ENCODE measurements at places on chromosomes 7 and 10.

- peak; percentile 52 for DNase-seq
These were observed 305.9 kb upstream of the MGMT start for GRCh38 chr10:129161150-129161549.

DNA sequence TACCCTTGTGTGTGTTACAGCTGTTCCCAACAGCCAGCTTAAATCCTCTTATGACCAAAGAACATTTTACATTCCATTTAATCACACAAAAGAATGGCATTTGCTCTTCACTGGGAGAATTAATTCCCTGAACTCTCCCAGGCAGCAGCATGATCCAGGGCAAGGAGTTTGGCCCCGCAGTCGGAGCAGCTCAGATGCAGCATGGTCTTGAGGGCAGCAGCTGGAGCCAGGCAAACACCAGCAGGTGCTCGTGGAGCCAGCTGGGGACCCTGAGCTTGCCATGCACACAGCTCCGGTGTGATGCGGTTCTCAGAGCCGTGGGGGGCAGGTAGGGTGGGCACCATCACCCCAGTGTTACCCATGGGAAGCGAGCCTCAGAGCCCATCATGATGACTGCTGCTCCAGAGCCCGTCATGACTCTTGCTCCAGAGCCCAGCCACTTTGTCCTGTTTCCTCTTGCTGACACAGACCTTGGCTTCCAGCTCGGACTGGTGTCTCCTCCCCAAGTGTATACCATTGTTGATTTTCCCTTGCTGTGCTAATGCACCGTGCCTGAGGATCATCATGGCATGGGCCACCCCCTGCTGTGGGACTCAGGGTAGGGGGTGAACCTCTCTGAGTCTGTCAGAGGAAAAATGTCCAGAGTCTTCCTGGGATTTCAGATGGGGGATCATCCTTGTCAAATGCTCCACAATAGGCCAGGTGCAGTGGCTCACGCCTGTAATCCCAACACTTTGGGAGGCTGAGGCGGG is 75.8 kb downstream of the ZRANB1 start:
- DNase-seq = no peak

DNA sequence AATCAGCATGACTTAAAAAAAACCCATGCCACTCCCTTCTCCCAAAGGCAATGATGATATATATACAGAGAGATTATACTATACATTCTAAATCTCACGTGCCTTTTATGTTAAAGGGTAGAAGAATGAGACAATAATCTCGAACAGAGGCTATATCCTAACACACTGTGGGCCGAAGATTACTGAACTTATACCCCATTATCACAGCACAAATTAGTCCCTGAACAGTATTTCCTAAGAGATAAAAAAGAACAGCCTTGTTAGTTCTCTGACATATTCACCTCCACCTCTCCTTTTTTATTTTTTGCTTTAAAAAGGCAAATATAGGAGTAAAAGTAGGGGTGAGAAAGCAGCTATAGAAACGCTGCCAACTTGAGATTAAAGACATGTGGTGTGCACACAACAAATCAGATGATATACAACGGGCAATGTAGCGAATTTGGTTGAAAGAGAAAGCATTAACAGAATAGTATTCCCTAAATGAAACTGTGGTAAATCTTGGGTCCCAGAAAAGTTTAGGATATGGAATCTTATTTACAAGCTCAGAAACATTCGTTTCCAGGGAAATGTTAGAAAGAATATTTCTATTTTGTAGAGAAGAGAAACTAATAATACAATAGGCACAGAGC is 69.5 kb downstream of the JMJD1C start:
- DNase-seq = no peak

DNA sequence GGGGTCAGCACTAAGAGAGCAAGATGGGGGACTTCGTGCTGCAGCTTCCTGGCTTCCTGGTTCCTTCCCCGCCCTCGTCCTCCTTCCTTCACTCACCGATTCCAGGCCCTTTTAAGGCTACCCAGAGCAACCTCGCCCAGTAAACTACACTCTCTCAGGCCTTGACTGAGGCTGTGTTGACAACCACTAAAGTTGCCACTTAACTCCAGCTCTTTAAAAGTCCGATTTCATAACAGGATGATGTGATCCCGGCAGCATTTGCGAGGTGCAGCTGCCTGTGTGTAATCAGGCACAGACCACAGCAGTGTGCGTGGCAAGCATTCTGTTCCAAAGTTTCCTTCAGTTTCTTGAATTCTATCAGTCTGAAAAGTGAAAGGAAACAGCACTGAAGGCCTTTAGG is 110.6 kb downstream of the RAB11FIP2 start:
- no peak for DNase-seq

GRCh38 chr7:157238087-157238486 is 98.7 kb upstream of the DNAJB6 start:
- DNase-seq = peak; percentile 43

DNA sequence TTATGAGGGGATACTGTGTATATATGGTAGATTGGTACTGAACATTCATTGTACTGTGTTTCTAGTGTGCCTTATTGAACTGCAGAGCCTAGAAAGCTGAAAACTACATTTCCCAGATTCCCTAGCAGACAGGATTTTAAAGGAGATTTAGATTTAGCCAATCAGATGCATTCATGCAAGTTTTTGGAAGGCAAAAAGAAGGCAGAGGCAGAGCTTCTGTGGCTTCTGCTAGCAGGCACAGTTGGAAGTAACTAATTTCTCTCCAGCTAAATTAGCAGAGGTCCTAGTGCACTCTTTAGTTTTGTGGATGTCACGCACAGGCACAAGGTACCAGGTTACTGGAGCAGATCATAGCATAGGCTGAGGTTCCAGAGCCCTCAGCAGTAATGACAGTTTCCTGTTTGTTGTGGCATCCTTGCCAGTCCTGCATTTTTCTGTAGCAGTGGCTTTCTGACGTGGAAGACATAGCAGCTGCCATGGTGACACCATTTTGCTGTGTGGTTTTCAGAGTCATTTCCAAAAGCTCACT is 83.7 kb upstream of the CCDC71L start:
- no peak for DNase-seq

- no peak for DNase-seq
These were observed 86.7 kb downstream of the ZMIZ1 start for GRCh38 chr10:79155301-79156081.

DNA sequence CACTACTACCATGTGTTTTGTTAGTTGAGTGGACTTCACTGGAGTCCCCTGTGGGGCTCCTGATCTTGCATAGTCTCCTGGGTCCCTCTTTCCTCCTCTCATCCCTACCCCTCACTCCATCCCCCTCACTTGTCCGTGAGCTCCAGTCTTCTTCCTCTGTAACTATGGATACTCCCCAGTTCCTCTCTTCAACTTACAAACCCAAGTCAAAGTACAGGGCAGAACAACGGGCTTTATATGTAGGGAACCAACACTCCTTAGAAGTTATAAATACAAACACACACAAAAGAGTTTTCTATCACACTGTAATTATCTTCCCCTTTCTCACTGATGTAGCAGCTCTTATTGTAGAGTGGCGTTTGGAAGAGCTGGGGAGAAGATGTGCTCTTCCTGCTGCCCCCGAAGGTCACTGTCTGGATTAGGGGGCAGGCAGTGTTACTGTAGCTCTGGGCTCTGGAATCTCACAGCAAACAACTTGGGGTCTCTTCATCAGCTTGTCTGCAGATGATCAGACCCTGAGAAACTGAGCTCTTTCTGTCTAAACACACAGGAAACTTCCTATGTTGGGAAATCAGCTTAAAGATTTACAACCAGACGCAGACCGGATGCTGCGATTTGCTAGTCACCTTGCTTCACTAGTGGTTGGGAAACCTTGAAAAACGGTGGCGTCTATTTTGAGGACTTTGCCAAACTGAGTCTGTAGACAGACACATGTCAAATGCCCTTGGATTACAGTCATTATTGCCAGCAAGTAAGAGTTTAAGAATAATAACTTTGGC is 13.6 kb downstream of the SNX10 start:
- no peak for DNase-seq
